Activated CD8-positive, alpha-beta memory T cell treated with anti-CD3 and anti-CD28 coated beads, Interleukin-2, amount 50 U/mL, for 48 hours (primary cell): ENCODE measurements at places on chromosomes 11 and 22.

GRCh38 chr11:70811915-70812314 lies 413.6 kb downstream of the CTTN start:
- no peak for DNase-seq

GRCh38 chr11:64181506-64182411 lies 4.2 kb upstream of the STIP1 start:
- peak; percentile 73 for DNase-seq

DNA sequence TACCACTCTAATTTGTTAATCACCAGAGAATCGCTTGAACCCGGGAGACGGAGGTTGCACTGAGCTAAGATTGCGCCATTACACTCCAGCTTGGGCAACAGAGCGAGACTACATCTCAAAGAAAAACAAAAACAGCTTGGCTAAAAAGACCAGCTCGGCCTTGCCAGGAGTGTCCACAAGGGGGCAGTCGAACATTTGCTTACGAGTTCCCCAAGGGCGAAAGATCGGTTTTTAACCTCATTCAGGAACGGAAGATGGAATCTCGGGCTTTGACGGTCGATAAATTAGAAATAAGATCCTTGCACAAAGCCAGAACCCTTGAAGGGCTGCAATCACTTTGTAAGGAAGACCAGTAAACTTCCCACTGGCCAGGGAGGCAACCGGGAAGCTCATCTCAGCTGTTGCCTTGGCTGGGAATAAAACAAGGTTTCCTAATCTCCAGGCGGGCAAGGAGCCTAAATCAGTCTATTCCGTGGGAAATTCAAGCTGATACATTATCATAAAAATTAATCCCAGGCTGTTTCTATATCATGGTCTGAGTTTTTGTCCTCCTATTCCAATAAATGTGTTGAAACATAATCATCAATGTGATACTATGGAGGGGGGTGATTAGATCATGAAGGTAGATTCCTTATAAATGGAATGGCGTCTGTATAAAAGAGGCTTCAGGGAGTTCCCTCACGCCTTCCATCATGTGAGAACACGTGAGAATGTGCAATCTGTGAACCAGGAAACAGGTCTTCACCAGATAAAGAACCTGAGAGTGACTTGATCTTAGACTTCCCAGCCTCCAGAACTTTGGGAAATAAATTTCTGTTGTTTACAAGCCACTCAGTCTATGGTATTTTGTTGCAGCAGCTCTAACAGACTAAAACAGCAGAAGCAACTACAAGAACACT lies 14.9 kb upstream of the SLC29A2 start:
- peak; percentile 94 for DNase-seq

DNA sequence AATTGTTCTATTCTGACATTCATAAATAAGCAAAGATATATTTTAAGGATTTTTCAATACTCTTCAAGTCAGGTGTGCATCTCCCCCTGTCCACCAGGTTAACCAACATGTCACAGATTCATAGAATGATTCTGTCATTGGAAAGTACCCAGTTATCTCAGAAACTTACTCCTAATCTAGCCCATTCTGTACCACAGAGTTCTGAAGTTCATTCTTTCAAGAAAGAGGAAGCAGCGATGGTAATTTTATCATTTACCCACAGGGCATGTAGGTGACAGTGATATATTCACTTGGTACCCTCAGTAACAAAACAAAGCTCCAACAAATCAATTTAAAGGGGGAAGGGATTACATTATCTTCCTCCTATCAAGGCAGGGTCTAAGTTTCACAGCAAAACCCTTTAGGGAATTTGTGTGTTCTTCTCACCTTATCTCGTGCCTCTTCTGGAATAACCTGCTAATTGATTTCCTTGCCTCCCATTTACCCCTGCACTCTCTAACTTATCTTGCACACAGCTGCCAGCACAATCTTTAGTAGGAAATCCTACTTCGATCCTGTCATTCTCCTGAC lies 19.0 kb upstream of the MPPED2 start:
- DNase-seq: no peak

- DNase-seq: no peak
These were observed 19.6 kb downstream of the RNF121 start for GRCh38 chr11:71948314-71949027.

- DNase-seq: no peak
These were observed 7.0 kb downstream of the TNNI2 start for GRCh38 chr11:1845561-1846452.

DNA sequence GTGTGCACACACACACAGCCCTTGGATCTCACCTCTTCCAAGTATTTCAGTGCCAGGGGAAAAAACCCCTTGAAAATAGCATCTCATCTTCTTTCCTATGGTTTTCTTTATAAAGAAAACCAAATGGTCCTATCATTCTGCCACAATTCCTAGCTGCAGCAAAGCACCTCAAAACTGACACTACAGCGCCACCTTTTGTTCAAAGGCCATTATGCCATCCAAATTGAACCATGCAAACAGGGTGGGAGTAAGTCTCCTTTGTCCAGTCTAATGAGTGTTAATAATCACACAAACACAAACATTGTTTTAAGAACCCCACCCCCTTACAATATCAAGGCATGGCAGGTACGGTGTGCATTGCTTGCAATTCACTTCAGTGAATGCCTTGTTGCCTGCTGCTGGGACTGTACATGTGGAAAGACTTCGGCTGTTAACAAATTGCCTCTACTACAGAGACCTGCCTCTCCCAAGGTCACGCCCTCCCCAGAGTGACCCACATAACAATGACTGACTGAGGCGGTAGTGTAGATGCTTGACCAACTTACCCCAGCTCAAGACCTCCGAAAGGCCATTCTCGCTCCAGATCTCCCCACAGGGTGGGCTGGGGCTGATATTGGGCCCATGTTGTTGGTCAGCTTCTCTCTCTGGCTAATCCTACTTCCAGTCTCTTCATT lies 31.7 kb downstream of the FAM181B start:
- DNase-seq: no peak
